Pericardium fibroblast (primary cell): ENCODE measurements at places on chromosomes 7 and 10. TPM values are rescaled to one million over a fixed set of nuclear protein-coding genes. Genes with fewer than 3 reads are reported as not detected.

ELFN1 gene
- 0.93 and 2.0 TPM in 2 replicates for total RNA-seq

CYP26A1 gene
- total RNA-seq, result not detected in 2 replicates

ADIRF gene
- total RNA-seq, result 1.1 and 6.7 TPM in 2 replicates

FFAR4 gene
- total RNA-seq, result not detected in 2 replicates

AUTS2 gene
- total RNA-seq, result 2.9 and 6.7 TPM in 2 replicates

MPP7 gene
- total RNA-seq, result 0.51 TPM in 1 of 2 replicates, not detected in the other

KCNH2 gene
- 0.12 and 0.34 TPM in 2 replicates for total RNA-seq

ATOH7 gene
- not detected in 2 replicates for total RNA-seq

SCRN1 gene
- total RNA-seq, result 80.6 and 92.5 TPM in 2 replicates

MGAM2 gene
- total RNA-seq, result not detected in 2 replicates

EPHB4 gene
- total RNA-seq, result 44.6 and 62.8 TPM in 2 replicates

CALML3 gene
- not detected in 2 replicates for total RNA-seq

RPP30 gene
- total RNA-seq, result 39.6 and 41.9 TPM in 2 replicates

CRYGN gene
- under 0.01 TPM in 1 of 2 replicates, not detected in the other for total RNA-seq

CYP3A5 gene
- total RNA-seq, result 0.43 TPM in 1 of 2 replicates, not detected in the other

KNDC1 gene
- 0.51 and 1.2 TPM in 2 replicates for total RNA-seq

DHTKD1 gene
- 9.1 and 9.7 TPM in 2 replicates for total RNA-seq

LRIT1 gene
- not detected in 2 replicates for total RNA-seq

C10orf62 gene
- not detected in 2 replicates for total RNA-seq

NSUN5 gene
- total RNA-seq, result 11.8 and 22.1 TPM in 2 replicates

MYOF gene
- total RNA-seq, result 119 and 148 TPM in 2 replicates

C10orf71 gene
- total RNA-seq, result not detected in 2 replicates

KLLN gene
- total RNA-seq, result 0.23 and 0.43 TPM in 2 replicates

GIMAP4 gene
- not detected in 2 replicates for total RNA-seq

CXCL12 gene
- total RNA-seq, result 43.1 and 53.3 TPM in 2 replicates

GLCCI1 gene
- total RNA-seq, result 1.4 and 2.2 TPM in 2 replicates

CAMK2B gene
- total RNA-seq, result 0.58 TPM in 1 of 2 replicates, not detected in the other

RRP12 gene
- total RNA-seq, result 5.3 and 11.1 TPM in 2 replicates

GIMAP5 gene
- not detected in 2 replicates for total RNA-seq

HOXA7 gene
- 0.26 and 0.58 TPM in 2 replicates for total RNA-seq

SNX10 gene
- not detected in 2 replicates for total RNA-seq

ADAM12 gene
- 7.2 and 59.9 TPM in 2 replicates for total RNA-seq

ATRNL1 gene
- total RNA-seq, result 0.26 and 0.70 TPM in 2 replicates

MMD2 gene
- total RNA-seq, result not detected in 2 replicates

FHIP2A gene
- 16.5 and 25.3 TPM in 2 replicates for total RNA-seq

TAS2R4 gene
- 0.09 and 0.12 TPM in 2 replicates for total RNA-seq

SEMA3A gene
- 1.2 and 2.8 TPM in 2 replicates for total RNA-seq

ENTPD1 gene
- total RNA-seq, result 2.3 TPM in 1 of 2 replicates, not detected in the other

SMC3 gene
- 15.7 and 17.3 TPM in 2 replicates for total RNA-seq
